ENCODE measurements at places on chromosomes 6 and 20.

DNA sequence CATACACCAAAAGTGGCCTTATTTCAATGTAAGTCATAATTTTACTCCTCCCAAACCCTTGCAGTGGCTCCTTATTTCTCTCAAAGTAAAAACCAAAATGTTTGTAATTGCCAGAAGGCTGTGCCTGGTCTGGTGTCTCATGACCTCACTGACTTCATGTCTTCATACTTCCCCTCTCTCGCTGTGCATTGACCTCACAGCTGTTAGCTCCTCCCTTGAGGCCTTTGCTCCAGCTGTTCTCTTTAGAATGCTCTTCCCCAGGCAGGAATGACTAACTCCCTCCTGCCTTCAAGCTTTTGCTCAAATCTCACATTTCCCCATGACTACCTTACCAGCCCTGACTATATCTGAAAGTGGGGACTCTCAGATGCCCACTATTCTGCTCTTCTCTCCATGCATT is 83.3 kb downstream of the MTFR2 start:
- no peak for DNase-seq

GRCh38 chr6:127069659-127070279 is 48.7 kb upstream of the RSPO3 start:
- DNase-seq: no peak

GRCh38 chr6:169975701-169976100 is 224.3 kb downstream of the ERMARD start:
- DNase-seq: peak; percentile 53

- no peak for DNase-seq
Measured at GRCh38 chr20:58131151-58131550, 97.3 kb downstream of the ANKRD60 start.

DNA sequence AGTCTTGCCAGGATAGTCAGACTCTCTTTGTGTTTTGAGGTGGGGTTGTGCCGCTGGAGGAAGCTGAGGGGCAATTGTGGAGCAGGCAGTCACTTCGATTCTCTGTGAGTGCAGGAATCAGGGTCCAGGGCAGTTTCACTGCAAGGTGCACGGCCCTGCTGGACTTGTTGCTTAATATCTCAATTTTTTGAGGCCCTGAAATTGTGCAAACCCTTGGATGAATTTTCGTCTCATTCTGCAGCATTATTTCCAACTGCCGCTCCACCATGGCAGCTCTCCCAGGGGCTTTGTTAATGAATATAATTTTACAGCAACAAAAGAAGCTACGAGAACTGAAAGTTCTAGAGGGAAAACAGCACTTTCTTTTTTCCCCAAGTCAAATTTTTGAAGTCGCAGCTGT is 531.9 kb downstream of the QKI start:
- no peak for DNase-seq

DNA sequence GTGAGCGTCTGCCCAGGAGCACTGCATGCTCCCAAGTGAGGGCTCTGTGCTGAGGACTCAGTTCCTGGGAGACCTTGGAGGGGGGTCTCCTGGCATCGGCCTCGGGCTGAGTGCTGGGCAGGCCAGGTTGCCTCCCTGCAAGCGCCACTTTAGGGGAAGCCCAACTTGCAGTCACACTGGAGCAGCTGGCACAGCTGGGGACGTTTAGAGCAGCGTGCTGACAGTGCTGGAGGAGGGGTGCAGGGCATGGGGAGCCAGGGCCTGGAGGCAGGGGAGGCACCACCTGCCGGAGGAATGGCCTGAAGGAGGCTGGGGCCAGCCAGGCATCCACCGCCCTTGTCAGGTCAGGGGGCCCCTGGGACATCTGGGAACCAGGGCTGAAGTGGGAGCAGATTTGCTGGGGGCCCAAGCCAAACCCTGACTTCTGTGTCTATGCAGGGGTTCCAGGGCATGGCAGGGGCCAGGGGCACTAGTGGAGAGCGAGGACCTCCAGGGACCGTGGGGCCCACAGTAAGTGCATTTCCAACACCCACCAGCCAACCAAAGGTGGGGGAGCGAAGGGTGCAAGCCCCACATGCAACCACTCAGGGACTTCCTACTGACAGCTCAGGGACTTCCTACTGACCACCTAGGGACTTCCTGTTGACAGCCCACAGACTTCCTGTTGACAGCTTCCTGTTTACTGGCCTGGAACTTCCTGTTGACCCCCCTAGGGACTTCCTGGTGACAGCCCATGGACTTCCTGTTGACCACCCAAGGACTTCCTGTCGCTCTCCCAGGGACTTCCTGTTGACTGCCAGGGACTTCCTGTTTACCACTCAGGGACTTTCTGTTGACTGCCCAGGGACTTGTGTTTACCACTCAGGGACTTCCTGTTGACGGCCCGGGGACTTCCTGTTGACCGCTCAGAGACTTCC is 33.6 kb downstream of the COL20A1 start:
- DNase-seq: no peak

- DNase-seq: no peak
Measured at GRCh38 chr20:43571771-43572170, 12.9 kb downstream of the SGK2 start.

DNA sequence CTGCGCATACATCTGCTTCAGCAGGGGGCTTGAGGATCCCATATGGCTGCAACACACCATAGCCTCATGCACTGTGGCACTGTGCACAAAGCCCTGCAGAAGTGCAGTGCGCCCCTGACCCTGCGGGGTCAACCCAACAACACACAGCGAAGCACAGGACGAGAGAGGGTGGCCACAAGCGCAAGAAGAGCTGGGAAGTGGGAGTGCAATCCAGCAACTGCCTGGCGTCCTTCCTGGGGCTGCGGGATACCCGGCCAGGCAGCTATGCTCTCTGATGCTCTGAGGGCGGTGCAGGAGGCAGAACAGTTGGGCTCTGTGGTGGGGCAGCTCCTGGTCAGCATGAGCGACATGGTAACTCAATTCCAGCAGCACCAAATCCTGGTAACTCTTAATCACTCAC is 5.6 kb upstream of the ACSS1 start:
- no peak for DNase-seq

GRCh38 chr6:84197708-84198107 is 29.7 kb downstream of the CEP162 start:
- DNase-seq: no peak

DNA sequence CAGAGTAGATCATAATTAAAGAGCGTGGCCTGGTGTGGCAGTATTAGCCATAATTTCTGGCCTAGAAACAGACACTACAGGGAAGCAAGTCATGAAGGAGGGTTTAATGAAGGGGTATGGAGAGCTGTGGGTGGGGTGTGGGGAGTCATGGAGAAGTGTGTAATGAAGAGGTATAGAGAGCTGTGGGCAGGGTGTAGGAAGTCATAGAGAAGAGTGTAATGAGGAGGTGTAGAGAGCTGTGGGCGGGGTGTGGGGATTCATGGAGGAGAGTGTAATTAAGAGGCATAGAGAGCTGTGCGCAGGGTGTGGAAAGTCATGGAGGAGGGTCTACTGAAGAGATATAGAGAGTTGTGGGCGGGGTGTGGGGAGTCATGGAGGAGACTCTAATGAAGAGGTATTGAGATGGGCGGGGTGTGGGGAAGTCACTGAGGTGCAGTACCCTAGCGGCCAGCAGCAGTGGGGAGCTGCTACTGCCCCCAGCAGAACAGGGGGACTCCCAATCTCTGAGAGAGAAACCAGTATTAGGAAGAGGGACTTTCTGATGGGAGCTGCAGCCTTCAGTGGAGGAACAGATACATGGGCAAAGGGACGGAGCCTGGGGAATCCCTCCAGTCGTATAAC is 145.4 kb upstream of the FOXA2 start:
- DNase-seq: no peak

- DNase-seq: no peak
Measured at GRCh38 chr6:41056768-41057490, 3.9 kb downstream of the APOBEC2 start.
